ENCODE measurements at places on chromosomes 11 and 22.

DNA sequence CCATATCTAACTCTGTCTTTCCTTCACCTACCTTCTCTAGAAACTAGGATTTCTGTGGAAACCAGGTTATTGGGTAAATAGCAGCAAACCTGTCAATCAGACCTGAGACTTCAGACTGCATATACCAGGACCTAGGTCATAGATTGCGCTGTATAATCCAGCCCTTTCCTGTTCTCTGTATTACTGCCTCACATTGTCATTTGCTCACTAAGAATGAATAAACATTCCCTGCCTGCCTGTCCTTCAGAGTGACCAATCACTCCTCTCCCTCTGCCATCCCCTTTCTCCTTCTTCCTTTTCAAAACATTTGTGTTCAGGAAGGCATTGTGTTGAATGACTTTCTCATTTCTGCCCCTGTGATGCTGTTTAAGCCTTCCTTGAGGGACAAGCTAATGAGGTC, 14.1 kb upstream of the FZD4 start:
- DNase-seq: no peak

DNA sequence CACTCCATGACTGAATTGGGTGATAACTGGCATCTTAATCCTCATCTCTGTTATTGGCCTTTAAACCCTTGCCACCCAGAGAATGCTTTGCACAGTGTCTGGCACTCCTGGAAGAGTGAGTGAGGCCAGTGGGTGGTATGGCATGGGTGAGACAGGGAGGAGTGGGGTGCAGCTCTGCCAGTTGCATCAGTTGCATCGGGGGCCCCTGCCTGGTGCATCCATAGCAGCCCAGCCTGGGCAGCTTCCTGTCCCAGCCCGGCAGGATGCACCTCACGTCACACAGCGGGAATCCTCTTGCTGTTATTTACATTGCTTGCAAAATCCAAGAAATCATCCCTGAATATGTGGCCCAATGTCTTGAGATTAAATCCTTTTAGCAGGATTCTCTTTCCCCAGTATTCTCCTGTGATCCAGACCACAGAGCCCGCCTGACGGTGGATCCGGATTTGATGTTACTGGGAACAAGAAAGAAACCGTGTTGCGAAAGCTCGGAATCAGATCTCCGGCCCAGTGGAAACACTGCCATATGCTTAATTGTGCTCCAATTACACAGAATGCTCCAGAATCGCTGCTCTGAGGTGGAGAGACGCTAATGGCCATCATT, 37.6 kb upstream of the MN1 start:
- no peak for DNase-seq

GRCh38 chr22:29831186-29831921, 6.7 kb downstream of the ASCC2 start:
- DNase-seq: no peak

- no peak for DNase-seq
These were observed 2.2 kb downstream of the RPL3 start for GRCh38 chr22:39317084-39317774.

DNA sequence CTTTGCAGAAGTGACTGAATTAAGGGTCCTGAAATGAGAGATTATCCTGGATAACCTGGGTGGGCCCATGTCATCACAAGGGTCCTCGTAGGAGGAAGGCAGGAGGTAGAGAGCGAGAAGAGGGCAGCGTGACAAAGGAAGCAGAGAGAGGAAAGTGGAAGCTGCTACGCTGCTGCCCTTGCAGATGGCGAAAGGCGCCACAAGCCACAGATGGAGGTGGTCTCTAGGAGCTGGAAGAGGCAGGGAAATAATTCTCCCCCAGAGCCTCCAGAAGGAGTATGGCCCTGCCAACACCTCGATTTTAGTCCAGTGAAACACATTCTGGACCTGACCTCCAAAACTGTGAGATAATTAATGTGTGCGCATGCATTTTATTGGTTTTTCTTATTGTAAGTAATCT, 13.4 kb downstream of the TMEM184B start:
- no peak for DNase-seq

DNA sequence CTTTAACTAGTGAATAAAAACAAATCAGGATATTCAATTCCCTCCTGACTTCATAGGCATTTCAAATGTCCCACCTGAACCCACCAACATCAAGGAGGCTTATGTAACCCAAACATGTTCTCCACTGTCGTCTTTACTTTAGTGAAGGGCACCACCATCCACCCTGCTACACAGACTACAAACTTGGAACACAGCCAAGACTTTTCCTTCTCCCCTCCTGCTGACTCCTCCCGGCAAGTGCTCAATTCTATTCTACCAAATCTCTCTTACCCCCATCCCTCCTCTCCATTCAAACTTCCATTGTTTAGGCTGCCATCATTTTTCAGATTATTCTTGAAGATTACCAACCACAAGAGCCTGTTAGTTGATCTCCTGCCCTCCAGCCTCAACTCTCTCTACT, 24.3 kb downstream of the SAAL1 start:
- DNase-seq: no peak

- no peak for DNase-seq
These were observed 6.3 kb downstream of the TNNI2 start for GRCh38 chr11:1845095-1845429.

GRCh38 chr11:3611976-3612678, 29.7 kb downstream of the ART5 start:
- no peak for DNase-seq
